Hepatocyte (in vitro differentiated cells): ENCODE measurements at places on chromosomes 16 and 17.

- DNase-seq, result peak; percentile 73
Observed at GRCh38 chr17:81241648-81242420, 2.7 kb downstream of the NDUFAF8 start.

DNA sequence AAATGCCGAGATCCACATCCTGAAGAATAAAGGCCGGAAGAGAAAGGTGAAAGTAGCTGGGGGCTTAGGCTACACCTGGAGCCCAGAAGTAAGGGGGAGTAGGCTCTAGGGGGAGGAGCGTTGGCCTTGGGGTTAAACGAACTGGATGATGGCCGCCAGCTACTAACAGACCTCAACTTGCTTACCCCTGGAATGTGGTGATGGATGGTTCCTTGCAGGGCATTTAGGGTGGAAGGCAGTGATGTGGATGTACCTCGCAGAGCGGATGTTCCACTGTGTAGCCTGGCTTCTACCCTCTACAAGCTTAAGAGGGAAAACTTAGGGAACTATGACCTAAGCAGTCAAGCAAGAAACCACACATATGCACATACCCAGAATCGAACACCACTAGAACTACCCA, 2.3 kb upstream of the MAZ start:
- DNase-seq, result no peak

GRCh38 chr16:58272855-58273254, 22.0 kb downstream of the PRSS54 start:
- DNase-seq, result no peak

GRCh38 chr16:9913604-9914326, 268.5 kb downstream of the GRIN2A start:
- no peak for DNase-seq

DNA sequence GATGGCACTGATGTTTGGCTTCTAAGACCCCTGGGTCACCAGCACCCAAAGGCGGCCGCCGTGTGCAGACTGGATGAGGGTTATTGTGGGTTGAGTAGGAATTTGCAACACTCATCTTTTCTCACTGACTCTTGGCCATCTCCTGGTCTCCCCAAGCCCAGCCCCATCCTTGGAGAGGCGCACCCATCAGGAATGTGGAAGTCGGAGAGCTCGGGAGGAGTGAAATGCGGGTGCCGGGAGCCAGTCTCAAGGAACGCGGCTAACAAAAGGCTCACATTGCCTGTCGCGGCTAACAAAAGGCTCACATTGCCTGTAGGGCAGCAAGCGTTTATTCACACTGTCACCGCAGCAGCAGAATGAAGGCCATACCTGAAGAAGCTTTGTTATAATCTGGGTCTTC, 248.6 kb downstream of the FOXL1 start:
- DNase-seq, result no peak

DNA sequence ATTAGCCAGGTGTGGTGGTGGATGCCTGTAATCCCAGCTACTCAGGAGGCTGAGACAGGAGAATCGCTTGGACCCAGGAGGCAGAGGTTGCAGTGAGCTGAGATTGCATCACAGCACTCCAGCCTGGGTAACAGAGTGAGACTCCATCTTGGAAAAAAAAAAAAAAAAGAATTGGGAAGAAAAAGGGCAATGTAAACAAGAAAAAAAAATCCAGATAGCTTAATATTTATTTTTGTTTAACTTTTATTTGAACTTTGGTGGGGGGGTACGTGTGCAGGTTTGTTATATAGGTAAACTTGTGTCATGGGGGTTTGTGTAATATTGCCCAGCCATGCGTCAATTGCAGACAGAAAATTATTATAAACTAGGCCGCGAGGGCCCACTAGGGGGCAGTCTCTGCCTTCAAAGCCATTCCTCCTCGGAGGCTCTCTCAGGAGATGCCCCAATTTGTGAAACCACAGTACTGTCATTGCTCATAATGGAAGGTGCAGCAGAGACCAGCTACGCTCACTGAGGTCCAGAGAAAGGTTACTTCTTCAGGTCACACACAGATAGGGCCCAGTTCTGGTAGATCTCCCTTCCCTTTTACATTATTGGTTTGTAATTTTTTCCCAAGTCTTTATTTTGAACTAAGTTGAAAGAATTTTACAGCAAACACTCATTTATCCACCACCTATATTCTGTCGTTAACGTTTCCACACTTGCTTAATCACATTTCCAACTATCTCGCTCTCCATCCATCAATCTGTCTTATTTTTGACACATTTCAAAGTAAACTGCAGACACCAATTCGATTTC, 206.2 kb downstream of the PRKCB start:
- peak; percentile 82 for DNase-seq
